ENCODE measurements at places on chromosomes 1 and 21. TPM values are rescaled to one million over a fixed set of nuclear protein-coding genes. Genes with fewer than 3 reads are reported as not detected.

The CFAP141 gene
- polyA plus RNA-seq = 8.4 TPM

The CD244 gene
- polyA plus RNA-seq = 0.57 TPM

The CDCA8 gene
- polyA plus RNA-seq = 1.8 TPM

The AIRE gene
- polyA plus RNA-seq = not detected

The RNU11 gene
- polyA plus RNA-seq = not detected

The PAX7 gene
- polyA plus RNA-seq = not detected

The FMO4 gene
- polyA plus RNA-seq = 2.2 TPM

The ILF2 gene
- polyA plus RNA-seq = 46.7 TPM

The CLSTN1 gene
- 37.1 TPM for polyA plus RNA-seq

The OTUD3 gene
- 1.7 TPM for polyA plus RNA-seq

The ANGPTL1 gene
- 2.6 TPM for polyA plus RNA-seq

The TGFBR3 gene
- 13.8 TPM for polyA plus RNA-seq

The IFI44 gene
- polyA plus RNA-seq = 39.4 TPM

The NDUFS5 gene
- polyA plus RNA-seq = 431 TPM

The OR2T10 gene
- polyA plus RNA-seq = not detected

The GOLT1A gene
- 23.8 TPM for polyA plus RNA-seq

The NTNG1 gene
- 0.72 TPM for polyA plus RNA-seq

The NEGR1 gene
- 0.86 TPM for polyA plus RNA-seq

The TFF1 gene
- polyA plus RNA-seq = 3.8 TPM

The AJAP1 gene
- 0.18 TPM for polyA plus RNA-seq

The FAM72C gene
- polyA plus RNA-seq = 0.28 TPM

The UTS2 gene
- polyA plus RNA-seq = not detected

The FCRL5 gene
- polyA plus RNA-seq = 1.5 TPM

The ZNF695 gene
- polyA plus RNA-seq = 0.23 TPM

The DHRS3 gene
- polyA plus RNA-seq = 79.8 TPM

The HUNK gene
- polyA plus RNA-seq = 0.27 TPM

The VWA5B1 gene
- polyA plus RNA-seq = 0.22 TPM

The DNASE2B gene
- 0.29 TPM for polyA plus RNA-seq

The ARHGEF10L gene
- polyA plus RNA-seq = 24.9 TPM

The FMO3 gene
- 2.0 TPM for polyA plus RNA-seq

The G0S2 gene
- polyA plus RNA-seq = 696 TPM

The DEPDC1 gene
- polyA plus RNA-seq = 0.33 TPM

The SERPINC1 gene
- 0.17 TPM for polyA plus RNA-seq

The KCNE2 gene
- polyA plus RNA-seq = not detected

The RHD gene
- polyA plus RNA-seq = 0.12 TPM

The MROH9 gene
- 0.49 TPM for polyA plus RNA-seq

The CA14 gene
- 0.19 TPM for polyA plus RNA-seq

The TMEM52 gene
- 3.1 TPM for polyA plus RNA-seq

The OLFM3 gene
- polyA plus RNA-seq = not detected

The EPHA2 gene
- polyA plus RNA-seq = 19.8 TPM

The ATP6V0B gene
- polyA plus RNA-seq = 484 TPM

The HSPB7 gene
- 11.2 TPM for polyA plus RNA-seq
